Effector memory CD8-positive, alpha-beta T cell (primary cell): ENCODE measurements at places on chromosomes 16 and 17.

- H3K27ac ChIP-seq = peak overlapping the region; percentile 48
- no peaks in the 10 kb centered on the region for H3K27me3 ChIP-seq
- peak; percentile 74 for DNase-seq
- H3K4me1 ChIP-seq = peaks cover 8% of the 10 kb centered on the region
- no peak overlapping the region for H3K4me3 ChIP-seq
Observed at GRCh38 chr16:2919511-2920255, 8.0 kb downstream of the FLYWCH1 start.

DNA sequence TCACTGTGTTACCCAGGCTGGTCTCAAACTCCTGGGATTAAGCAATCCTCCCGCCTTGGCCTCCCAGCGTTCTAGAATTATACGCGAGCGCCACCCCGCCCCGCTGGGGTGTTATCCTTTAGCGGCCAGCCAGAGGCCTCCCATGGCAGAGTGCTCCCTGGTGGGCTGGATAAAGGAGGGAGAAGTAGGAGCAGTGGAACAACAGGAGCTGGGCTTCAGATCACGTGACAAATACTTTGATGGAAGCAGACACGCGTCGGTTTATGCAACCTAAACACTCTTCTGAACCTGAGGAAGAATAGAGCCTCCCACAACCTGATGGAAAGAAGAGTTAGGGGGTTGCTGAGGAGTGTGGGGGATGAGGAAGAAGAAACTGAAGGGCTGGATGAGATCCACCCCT is 2114.0 kb downstream of the TP53TG3F start:
- H3K4me1 ChIP-seq = peaks cover 2% of the 10 kb centered on the region
- no peaks in the 10 kb centered on the region for H3K27me3 ChIP-seq
- no peaks in the 10 kb centered on the region for H3K36me3 ChIP-seq
- no peak for DNase-seq
- H3K4me3 ChIP-seq = no peak overlapping the region

DNA sequence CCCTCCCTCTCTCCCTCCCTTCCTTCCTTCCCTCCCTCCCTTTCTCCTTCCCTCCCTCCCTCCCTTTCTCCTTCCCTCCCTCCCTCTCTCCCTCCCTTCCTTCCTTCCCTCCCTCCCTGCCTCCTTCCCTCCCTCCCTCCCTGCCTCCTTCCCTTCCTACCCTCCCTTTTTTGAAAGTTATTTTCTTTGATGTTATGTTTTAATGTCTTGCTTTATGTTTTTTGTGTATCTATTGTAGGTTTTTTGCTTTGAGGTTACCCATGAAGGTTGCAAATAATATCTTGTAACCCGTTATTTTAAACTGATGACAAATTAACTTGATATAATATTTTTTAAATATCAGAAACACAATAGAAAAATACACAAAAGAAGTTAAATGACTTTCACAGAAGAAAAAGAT is 96.2 kb downstream of the SSH2 start:
- no peaks in the 10 kb centered on the region for H3K36me3 ChIP-seq
- no peak overlapping the region for H3K4me3 ChIP-seq
- DNase-seq = no peak
- H3K27ac ChIP-seq = no peak overlapping the region

- peaks cover 6% of the 10 kb centered on the region for H3K27me3 ChIP-seq
- DNase-seq = no peak
- H3K27ac ChIP-seq = no peak overlapping the region
- no peak overlapping the region for H3K4me3 ChIP-seq
Observed at GRCh38 chr17:81115749-81116464, 49.4 kb upstream of the PVALEF start.

DNA sequence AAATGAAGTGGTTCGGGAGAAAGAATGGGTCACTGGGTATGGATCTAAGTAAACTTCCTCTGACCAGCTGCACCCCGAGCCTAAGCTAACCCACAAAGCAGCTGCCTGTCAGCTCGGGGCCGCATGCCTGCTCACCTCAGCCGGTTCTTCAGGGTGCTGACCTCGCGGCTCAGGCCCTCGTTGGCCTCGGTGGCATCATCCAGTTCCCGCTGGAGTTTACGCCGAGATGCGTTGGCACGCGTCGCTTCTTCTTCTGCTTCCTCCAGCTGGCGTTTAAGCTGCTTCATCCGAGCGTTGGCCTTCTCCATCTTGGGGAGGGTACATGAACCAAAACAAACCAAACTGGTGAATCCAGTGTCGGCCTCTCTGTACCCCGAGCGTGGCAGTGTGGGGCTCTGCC is 41.1 kb downstream of the NDEL1 start:
- no peak overlapping the region for H3K27ac ChIP-seq
- DNase-seq = no peak
- peaks cover 4% of the 10 kb centered on the region for H3K4me1 ChIP-seq
- H3K36me3 ChIP-seq = peaks cover 80% of the 10 kb centered on the region
- H3K4me3 ChIP-seq = no peak overlapping the region

DNA sequence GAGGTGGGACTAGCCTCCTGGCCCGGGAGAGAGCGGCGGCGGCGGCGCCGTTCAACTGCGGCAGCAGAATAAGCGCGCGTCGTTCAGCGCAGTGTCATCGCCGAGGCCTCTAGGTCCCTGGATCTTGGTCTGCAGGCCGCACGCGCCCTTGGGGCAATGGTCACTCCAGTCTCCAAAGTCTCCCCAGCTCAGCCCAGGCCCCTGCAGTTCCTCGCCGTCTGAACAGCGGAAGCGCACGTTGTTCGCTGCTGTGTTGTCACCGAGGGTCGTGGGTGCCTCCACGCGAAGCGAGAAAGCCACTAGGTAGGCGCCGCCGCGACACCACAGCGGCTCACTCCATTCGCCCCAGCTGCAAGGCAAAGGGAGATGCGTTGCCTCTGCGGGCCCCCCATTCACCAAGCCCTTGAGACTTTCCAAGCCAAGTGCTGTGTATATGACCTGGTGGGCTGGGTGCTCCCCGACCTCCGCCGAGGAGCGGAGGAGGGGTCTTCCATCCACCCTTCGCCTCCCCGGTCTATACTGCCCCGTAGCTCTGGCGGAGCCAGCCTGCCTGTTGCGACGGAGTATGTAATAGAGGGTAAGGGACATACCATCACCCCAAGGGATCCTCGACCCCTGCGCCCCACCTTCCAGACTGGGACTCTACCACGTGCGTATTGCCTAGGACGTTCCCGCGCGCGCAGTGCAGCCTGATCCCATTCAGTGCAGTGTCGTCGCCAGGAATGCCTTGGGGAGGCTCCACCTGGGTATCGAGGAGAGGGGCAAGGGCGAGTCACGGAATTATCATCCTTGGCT is 656 bp downstream of the VMO1 start:
- peak overlapping the region; percentile 33 for H3K4me3 ChIP-seq
- peaks cover 64% of the 10 kb centered on the region for H3K27me3 ChIP-seq
- DNase-seq = no peak
- peaks cover 18% of the 10 kb centered on the region for H3K4me1 ChIP-seq

DNA sequence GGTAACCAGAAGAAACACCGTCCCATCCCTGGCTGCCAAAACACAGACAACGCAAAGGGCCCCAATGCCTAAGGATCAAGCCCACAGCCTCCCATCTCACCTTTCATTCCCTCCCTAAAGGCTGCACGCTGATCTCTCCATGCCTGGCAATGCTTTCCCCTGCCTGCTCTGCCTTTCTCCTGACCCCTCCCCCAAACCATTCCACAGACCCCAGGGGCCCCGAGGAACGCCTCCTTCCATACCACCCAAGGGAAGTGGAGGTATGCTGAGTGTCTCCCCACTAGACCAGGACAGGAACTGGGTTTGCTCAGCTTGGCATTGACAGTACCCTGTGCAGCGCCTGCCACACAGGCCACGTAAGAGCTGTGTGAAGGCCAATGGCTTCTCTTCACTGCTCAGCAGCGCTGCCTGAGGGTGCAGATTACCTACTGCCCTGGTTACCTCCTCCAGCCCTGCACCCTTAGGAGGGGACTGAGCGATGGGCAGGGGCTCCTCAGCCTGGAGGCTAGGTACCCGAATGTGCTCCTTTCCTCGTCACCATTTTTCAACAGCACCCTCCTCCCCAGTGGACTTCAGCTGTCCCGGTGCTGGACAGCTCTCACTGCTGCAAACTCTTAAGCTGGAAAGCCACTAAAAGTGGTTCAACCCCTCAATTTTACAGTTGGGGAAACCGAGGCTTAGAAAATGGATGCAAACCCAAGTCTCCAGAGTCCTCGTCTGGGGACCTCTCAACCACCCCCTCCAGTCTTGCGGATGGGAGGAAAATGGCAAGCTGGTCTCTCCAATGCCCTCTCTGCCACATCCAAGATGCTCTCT is 45.0 kb downstream of the SRCIN1 start:
- no peak overlapping the region for H3K27ac ChIP-seq
- H3K27me3 ChIP-seq = peaks cover 63% of the 10 kb centered on the region
- DNase-seq = no peak
- H3K36me3 ChIP-seq = peaks cover 10% of the 10 kb centered on the region
- H3K4me1 ChIP-seq = peaks cover 26% of the 10 kb centered on the region

GRCh38 chr17:67800495-67800928 is 24.8 kb upstream of the BPTF start:
- H3K4me3 ChIP-seq = no peak overlapping the region
- peak; percentile 29 for DNase-seq
- H3K4me1 ChIP-seq = no peaks in the 10 kb centered on the region
- no peak overlapping the region for H3K27ac ChIP-seq
- peaks cover 5% of the 10 kb centered on the region for H3K27me3 ChIP-seq
- no peaks in the 10 kb centered on the region for H3K36me3 ChIP-seq

- H3K27me3 ChIP-seq = no peaks in the 10 kb centered on the region
- peaks cover 93% of the 10 kb centered on the region for H3K36me3 ChIP-seq
- H3K4me3 ChIP-seq = peak overlapping the region; percentile 14
- peak; percentile 56 for DNase-seq
Observed at GRCh38 chr17:82236142-82236971, 7.5 kb downstream of the SLC16A3 start.

- peaks cover 33% of the 10 kb centered on the region for H3K36me3 ChIP-seq
- peaks cover 42% of the 10 kb centered on the region for H3K4me1 ChIP-seq
- no peak for DNase-seq
- no peak overlapping the region for H3K4me3 ChIP-seq
- no peaks in the 10 kb centered on the region for H3K27me3 ChIP-seq
- no peak overlapping the region for H3K27ac ChIP-seq
Observed at GRCh38 chr16:67459861-67460150, 21.2 kb downstream of the ATP6V0D1 start.

DNA sequence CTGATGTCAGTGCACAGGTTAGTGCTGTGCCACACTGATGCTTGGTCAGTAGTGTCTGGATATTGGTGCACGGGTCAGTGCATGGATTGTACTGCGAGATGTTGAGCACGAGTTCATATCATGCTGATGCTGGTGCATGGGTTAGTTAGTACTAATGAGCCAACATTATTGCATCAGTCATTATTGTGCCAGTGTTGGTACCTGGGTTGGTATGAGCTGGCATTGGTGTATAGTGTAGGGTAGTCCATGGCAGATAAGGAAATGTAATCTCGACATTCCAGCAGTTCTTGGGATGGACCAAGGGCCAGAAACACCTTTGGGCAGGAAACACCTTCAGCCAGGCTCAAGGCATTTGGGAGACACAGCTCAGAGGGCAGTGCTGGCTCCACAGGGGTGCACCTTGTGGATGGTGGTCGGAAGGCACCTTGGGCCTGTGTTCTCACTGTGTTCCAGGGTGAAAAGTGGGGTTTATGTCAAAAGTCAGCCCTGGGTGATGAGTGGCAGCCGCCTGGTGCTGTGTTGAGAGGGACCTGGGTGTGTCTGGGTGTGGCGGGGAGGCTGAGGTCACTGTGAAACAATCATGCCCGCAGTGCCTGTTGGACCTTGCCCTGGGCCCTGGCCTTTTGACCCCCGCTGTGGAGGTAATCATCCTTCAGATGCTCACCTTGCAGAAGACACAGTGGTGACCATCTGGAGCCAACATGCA is 100.7 kb upstream of the ZNF469 start:
- peak overlapping the region; percentile 6 for H3K27ac ChIP-seq
- DNase-seq = no peak
- H3K4me1 ChIP-seq = no peaks in the 10 kb centered on the region

DNA sequence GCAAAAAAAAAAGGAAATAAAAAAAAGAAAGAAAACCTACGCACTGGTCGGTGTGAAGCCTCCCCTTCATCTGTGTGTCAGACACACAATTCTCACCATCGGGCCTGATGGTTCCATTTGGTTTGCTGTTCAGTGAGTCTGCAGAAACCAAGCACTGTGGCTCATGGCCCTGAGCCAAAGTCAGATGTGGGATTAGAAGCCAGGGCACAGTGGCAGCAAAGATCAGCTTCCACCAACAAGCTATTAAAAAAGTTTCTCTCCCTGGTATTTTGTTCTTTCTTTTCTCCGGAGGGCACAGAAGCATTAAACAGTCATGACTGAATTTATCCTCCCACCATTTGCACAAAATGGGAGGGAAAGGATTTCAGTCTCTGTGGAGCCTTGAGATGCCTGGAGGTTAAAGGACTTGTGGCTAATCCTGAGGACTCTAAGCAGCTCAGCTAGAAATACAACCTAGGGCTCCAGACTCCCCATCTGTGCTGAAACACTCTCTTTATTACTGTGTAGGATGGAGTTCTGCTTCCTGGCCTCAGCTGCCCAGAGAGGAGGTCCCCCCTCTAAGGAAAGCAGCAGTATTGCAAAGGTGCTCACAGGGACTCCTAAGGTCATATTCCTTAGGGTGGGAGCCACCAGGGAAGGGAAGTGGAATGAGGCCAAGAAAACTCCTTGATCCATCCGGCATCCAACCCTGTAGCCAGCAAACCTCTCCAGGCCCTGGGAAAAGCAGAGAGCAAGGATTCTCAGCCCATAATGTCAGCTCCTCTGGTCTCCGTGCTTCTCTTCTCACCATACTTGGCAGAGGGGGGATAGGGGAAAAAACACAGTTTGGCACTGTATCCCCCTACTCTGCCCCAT is 28.2 kb downstream of the SLC39A11 start:
- peaks cover 3% of the 10 kb centered on the region for H3K36me3 ChIP-seq
- no peaks in the 10 kb centered on the region for H3K27me3 ChIP-seq
- DNase-seq = no peak
- H3K4me3 ChIP-seq = no peak overlapping the region
- H3K27ac ChIP-seq = peak overlapping the region; percentile 6
- H3K4me1 ChIP-seq = peaks cover 4% of the 10 kb centered on the region

- peak overlapping the region; percentile 42 for H3K27ac ChIP-seq
- DNase-seq = no peak
- no peaks in the 10 kb centered on the region for H3K27me3 ChIP-seq
- H3K4me3 ChIP-seq = no peak overlapping the region
Observed at GRCh38 chr16:67445441-67445912, 14.6 kb downstream of the HSD11B2 start.
